ENCODE measurements at places on chromosomes 2 and 18. TPM values are rescaled to one million over a fixed set of nuclear protein-coding genes. Genes with fewer than 3 reads are reported as not detected.

The GAL3ST2 gene
- not detected for total RNA-seq

- DNase-seq, result no peak
Measured at GRCh38 chr2:134932864-134933526, 14.4 kb downstream of the CCNT2 start.

DNA sequence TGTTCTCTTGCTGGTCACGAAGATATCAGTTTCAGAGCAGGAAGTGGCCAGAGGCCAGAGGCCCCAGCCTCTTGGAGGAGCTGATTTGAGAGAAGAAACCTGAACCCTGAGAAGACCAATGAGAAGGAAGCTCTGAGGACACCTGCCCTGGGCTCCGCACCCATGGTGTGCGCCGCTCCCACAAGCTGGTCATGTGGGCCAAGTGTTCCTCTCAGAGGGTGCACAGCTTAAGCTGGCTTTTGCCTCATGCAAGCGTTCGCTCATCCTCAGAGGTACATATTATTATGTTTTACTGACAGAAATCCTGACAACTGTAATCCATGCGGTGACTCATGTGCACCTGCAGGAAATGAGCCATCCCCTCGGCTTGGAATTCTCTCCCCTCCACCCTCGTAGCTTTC lies 316.1 kb upstream of the MYT1L start:
- DNase-seq, result peak; percentile 2

- no peak for DNase-seq
Measured at GRCh38 chr18:39591649-39592048, 2026.1 kb upstream of the CELF4 start.

GRCh38 chr2:67996772-67997527 lies 65.9 kb downstream of the C1D start:
- peak; percentile 1 for DNase-seq
